ENCODE measurements at places on chromosomes 4 and X.

DNA sequence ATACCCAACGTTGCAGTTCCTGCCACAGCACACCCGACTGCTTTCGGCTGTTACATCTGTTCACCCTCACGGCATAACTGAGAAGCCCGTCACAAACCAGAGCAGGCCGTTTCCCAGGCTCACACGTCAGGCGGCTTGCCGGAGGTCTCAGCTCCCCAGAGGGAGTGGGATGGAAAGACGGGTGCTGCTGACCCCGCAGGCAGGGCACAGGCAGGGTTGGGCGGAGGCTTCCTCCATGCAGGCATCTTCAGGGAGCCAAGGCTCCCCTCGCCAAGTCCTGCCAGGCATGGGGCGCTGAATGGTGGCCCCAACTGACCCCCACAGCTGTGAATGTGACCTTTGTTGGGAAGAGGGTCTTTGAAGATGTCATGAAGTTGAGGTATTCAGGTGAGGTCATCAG, 57.5 kb downstream of the ACOX3 start:
- DNase-seq: no peak

GRCh38 chr4:143587703-143588102, 74.2 kb downstream of the SMARCA5 start:
- DNase-seq: no peak

GRCh38 chrX:48998391-48998790, 3.7 kb downstream of the GRIPAP1 start:
- no peak for DNase-seq

DNA sequence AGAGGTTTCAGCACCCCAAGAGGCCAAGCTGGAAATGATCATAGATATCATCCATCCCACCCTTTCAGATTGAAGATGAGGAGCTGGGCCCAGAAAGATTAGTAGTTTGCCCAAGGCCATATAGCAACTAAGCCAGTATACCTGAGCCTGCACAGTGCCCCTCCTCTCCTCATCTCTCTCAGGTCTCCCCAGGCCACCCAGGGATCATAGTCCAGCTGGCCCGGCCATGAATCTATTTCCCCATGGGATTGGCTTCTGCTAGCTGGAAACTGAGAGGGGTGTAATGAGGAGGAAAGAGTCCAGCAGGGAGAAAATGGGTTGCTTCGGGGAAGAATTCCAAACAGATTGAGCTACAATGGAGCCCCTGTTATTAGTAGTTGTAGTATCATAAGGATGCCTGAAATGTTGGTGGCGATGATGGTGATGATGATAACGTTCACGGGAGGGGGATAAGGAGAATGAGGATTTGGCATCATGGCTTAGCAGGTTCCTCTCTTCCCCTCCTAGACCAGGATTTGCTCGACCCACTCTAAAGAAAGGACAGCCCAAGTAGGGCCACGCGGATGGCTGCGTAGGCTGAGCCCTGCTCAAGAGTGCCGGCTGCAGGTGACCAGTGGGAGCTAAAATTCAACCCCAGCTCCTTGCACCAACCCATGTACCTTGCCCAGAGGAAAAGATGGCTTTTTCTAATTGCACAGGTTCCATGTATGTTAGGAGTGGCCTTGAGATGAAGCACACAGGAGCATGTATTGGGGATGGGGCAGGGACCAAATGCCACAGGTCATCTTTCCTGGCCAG, 117.8 kb upstream of the PJA1 start:
- no peak for DNase-seq

DNA sequence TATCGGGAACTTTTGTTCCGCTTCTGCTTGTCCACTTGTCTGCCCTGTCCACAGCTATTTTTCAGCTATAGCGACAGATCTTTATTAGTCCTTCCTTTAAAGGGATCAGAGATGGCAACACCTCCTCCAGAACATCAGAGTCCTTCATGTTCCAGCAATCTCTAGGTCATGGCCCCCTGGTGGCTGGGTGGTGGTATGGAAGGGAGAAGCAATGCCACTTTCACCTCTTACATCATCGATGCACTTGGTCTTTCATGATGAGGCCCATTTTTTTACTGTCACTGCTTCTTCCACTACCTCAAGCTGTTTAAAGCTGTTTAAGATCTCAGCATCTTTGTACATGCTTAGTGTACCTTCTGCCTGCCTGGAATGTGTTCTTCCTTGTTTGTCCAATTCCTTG, 106.7 kb downstream of the ARHGAP6 start:
- peak; percentile 51 for DNase-seq

- DNase-seq: no peak
These were observed 51.9 kb downstream of the PHKA2 start for GRCh38 chrX:18931972-18932371.

DNA sequence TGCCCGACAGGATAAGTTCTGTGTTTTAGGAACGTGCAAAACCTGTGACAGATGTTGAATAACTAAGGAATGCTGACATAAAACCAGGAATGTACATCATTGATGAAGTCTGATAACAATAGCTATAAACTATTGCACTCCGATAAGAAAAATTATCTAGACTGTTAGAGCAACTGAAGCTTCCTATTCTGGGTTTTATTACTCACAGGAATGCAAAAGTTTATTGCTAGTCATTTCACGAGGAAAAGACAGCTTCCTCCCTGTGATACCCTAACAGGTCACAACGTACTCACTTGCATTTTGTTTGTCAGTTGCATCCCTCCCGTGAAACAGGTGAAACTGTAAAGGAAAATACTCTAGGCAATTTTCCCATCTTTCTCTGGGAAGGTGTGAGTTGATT, 65.9 kb downstream of the CLDN22 start:
- no peak for DNase-seq

GRCh38 chrX:104113222-104113965, 1.1 kb downstream of the ZCCHC18 start:
- peak; percentile 59 for DNase-seq

DNA sequence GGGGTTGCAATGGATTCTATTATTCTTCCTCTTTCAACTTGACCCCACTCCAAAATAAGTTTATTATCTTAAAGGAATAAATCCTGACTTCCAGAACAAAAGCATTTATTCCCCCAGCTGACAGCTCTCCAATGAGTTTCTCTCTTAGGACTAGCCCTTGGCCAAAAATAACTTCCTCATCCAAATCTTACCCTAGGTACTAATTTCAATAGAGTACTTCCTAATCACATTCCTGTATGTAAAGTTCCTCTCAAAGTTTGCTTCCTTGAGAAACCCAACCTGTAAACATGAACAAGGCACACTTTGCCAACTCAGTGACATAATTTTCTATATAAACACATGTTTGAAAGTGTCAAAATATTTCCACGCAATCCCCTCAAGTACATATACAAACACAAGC, 671.2 kb upstream of the GALNTL6 start:
- DNase-seq: no peak

GRCh38 chrX:49175435-49176274, 4.0 kb downstream of the PLP2 start:
- DNase-seq: no peak

DNA sequence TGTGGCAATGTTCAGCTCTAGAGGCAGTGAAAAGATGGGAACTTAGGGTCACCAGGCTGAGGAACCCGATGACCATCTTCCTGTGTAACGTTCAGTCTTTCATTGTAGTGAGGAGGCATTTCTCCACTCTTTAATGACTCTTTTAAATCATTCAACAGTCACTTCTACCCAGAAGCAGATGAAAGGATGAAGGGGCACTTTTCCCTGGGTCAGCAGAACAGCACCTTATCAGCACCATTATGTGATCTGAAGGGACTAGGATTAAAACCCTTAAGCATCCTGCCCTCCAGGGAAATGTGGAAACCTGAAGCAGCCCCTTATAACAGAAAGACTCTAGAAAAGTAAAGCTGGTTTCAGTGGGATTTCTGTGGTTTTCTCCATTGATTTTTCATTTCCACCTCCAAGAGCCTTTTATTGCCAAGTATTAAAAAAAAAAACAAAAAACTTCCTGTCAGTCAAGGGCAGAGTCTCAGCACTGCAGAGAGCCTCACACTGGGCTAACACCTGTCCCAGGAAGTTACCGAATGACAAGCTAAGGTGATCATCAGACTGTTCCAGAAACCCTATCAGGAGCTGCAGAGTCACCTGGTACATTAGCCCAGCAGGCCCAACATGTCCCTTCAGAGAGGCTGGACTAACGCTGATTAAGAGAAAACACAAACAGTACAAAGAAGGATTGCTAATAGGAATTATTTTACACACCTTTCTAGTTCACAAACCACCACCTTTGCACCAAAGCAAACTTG, 185.9 kb downstream of the SHROOM3 start:
- DNase-seq: no peak
